Occipital lobe (tissue), 3 donors: ENCODE measurements at places on chromosomes 16 and 17.

- DNase-seq: no peak
These were observed 19.2 kb downstream of the KIFC3 start for GRCh38 chr16:57783116-57783515.

- DNase-seq: no peak
These were observed 264.6 kb upstream of the KCNJ16 start for GRCh38 chr17:69810326-69810965.

DNA sequence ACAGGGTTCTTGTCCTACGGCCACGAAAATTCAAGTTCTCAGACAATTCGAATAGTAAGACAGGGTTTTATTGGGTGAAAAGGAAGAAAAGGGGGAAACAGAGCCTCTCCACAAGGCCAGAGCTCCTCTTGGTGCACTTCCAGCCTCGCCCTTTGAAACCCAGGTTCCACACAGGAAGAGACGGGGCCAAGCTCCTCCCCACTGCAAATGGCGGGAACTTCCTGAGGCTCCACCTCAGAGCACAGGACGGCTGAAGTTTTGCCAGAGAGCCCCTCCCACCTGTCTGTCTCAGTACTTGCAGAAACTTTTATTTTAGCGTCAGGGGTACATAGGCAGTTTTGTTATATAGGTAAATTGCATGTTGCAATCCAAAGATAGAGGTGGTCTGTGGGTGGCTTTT, 165.7 kb upstream of the CDH8 start:
- DNase-seq: no peak

GRCh38 chr17:79866791-79867518, 27.7 kb upstream of the CBX4 start:
- no peak for DNase-seq

- no peak for DNase-seq
These were observed 147.2 kb upstream of the FAM20A start for GRCh38 chr17:68748381-68748780.

GRCh38 chr16:29898804-29899515, 390 bp downstream of the SEZ6L2 start:
- DNase-seq: no peak
